Effector CD4-positive, alpha-beta T cell (primary cell): ENCODE measurements at places on chromosomes 16 and 17.

DNA sequence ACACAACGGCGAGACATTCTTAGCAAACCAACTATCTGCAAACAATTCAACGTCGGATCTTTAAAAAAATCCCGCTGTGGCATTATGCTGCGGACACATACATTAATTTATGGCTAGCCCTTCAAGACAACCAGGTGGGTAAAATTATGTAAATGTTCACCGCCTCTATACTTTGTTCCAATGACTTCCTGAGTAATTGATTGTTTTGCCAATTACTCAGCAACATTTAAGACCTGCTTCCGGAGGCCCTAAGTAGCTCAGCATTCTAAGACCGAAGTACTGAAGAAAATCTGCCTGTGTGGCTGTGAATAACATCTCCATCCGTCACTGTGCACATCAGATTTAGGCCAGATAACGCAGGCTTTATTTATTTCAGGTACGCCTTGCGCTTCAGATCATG lies 23.3 kb downstream of the QPRT start:
- DNase-seq = peak; percentile 44

DNA sequence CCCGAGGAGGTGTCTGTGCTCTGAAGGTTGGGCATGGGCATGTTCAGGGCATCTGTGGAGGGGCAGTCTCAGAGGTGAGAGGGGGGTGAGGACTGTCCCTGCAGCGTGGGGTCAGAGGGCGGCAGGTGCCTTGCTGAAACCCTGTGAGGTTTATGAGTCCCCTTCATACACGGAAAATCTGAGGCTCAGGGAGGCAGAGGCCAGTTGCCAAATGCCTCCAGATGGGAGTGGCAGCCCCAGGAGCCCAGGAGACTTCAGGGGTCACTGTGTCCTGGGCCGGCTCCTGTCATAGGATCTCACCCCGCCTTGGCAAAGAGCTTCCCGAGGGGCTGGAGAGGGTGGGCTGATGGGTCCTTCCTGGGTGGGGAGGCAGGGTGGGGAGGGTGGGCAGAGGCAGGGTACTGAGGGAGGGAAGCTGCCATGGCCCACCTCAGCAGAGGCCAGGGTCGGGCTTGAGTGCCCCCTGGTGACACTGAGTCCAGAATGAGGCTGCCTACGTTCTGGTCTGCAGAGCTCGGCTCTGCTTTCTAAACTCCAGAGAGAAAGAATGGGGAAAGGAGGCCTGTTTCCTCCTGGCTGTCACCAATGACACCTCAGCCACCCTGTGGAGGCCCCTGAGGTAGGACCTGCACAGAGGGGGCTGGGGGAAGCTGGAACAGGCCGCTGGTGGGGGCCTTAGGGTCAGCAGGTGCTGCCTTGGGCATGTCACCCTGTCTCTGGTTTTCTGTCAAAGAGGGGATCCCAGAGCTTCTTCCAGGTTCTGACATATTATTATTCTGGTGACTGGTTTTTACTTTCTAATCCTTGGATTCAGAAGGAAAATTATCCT lies 1.1 kb downstream of the LGALS9 start:
- no peak for DNase-seq

DNA sequence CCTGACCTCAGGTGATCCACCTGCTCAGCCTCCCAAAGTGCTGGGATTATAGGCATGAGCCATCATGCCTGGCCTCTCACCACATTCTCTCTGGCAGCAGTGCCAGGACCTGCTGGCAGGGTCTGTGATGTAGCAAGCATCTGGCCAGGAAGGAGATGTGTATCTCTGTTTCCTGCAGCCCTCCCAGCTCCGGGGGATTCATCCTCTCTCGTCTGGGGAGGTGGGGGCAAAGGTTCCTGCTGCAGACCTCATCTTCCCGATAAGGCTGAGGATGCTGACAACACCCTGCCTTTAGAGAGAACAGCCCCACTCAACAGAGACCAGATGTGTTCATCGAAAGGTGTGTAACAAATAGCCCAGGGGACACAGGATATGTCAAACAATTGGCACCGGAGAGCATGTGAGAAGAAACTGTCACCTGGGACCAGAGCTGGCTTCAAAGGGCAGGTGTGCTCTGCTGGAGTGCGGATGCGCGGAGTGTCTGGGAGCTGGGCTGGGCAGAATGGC lies 54.8 kb upstream of the SEC14L1 start:
- no peak for DNase-seq

DNA sequence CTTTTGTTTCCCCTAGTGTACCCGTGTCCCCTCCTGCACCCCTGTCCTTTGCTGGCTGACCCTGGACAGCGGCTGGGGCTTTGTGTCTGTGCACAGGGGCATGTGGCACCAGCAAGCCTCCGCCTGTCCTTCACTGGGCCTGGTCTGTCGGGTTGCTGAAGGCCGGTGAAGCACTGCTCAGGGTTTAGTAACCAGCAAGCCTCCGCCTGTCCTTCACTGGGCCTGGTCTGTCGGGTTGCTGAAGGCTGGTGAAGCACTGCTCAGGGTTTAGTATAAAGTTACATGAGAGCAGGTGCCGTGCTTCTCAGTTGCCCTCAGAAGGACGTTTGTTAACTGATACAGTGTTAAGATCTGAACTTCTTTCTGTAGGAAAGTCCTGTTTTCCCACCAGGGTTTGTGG lies 33.8 kb downstream of the DEF8 start:
- no peak for DNase-seq

DNA sequence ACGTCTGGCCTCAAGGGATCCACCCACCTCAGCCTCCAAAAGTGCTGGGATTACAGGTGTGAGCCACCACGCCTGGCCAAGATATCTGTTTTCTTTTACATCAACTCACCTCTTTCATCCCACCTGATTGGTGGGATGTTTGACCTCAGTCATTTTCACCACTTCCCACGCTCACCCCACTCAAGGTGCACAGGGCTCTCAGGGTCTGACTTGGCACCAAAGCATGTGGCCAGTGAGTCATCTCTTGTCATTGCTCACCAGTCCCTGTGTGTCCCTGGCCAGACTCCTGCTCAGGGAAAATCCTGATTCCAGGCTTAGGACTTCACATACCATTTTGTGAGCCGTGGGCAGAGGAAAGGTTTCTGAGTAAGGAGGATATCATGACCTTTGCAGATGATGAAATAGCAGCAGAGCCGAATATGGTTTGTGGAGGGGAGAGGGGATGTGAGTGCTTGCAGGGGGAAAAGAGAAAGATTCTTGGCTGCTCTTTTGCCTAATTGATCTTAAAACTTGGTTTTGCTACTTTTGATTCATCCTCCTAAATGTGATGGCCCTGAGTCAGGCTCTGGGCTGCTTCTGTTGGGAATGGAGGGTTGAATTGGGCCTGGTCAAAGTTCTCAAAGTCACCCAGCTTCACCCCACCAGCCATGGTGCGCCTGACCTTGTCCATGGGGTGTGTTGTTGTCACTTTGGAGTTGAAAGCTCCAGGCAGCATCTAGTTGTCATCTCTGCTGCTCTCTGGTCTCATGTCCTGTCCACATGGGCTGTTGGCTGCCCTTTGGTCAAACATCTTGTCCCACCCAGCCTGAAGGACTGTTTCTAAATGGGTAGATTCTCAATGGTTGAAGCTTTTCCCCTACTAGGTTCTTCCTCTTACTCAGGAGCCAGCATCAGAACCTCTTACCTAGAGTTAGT lies 6.0 kb upstream of the KCNH6 start:
- no peak for DNase-seq

DNA sequence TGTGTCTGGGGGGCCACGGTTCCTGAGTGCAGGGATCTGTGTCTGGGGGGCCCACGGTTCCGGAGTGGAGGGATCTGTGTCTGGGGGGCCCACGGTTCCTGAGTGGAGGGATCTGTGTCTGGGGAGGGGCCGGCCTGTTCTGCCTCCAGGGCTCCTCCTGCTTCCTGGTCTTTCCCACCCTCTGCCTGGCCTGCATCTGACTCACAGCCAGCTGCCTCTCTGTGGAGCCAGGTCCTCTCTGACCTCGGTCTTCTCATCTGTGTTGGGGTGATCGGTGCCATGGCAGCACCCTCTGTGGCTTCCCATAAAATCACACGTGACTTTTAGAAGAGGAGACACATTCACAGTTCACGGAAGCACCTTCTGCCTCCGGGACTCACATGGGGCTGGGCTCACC lies 50.3 kb downstream of the ZFPM1 start:
- no peak for DNase-seq

- no peak for DNase-seq
These were observed 1.5 kb downstream of the BANP start for GRCh38 chr16:87952751-87953150.

DNA sequence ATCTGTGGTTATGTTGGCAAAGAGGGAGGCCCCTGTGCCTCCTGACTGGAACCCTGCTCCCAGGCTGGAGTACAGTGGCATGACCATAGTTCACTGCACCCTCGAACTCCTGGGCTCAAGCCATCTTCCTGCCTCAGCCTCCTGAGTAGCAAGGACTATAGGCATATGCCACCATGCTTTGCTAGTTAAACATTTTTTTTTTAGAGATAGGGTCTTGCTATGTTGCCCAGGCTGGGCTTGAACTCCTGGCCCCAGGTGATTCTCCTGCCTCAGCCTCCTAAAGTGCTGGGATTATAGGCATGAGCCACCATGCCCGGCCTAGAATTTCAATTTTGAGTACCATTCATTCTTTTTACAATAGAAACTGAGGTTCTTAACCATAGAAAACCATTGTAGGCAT lies 21.2 kb upstream of the ITGB3 start:
- DNase-seq = no peak

GRCh38 chr16:18800293-18800692 lies 1.1 kb downstream of the ARL6IP1 start:
- no peak for DNase-seq

DNA sequence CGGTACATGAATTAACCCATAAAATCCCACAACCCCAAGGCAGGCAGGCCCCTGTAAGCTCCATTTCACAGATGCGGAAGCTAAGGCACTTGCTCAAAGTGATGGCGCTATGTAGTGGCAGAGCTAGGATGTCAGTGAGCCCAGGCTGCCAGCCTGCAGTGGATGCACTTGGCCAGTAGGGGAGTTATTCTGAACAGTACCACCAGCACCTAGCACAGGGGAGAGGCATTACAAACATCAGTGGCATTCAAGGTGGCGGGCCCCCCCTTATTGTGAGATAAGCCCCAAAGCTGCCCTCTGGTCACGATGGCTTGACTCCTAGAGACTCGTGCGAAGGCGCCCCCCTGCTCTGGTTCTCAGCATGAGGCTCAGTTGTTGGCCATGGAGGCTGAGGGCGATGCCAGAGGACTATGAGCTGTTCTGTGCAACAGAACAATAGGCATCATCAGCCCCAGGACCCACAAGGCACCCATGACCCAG lies 33.8 kb downstream of the GTF3C1 start:
- DNase-seq = no peak

GRCh38 chr17:1060991-1061390 lies 64.1 kb downstream of the TIMM22 start:
- no peak for DNase-seq

DNA sequence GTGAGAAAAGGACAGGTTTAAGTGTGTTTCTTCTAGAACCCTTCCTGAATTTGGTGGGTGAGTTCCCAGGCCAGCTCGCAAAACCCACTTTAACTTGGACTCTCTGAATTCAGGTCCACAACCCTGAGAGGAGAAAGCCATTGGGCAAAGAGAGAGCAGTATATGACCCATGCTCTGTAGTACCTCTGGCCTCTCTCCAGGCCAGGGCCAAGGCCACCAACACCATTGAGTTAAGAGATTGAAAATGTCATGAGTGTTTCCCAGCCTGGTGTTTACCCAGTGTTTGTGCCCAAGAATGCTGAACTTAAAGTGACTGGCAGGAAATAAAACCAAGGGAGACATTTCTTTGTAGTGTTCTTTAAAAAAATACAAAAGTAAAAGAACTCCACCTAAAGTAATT lies 410.4 kb upstream of the CDH5 start:
- DNase-seq = no peak

GRCh38 chr17:44400226-44400847 lies 10.9 kb upstream of the ITGA2B start:
- no peak for DNase-seq

DNA sequence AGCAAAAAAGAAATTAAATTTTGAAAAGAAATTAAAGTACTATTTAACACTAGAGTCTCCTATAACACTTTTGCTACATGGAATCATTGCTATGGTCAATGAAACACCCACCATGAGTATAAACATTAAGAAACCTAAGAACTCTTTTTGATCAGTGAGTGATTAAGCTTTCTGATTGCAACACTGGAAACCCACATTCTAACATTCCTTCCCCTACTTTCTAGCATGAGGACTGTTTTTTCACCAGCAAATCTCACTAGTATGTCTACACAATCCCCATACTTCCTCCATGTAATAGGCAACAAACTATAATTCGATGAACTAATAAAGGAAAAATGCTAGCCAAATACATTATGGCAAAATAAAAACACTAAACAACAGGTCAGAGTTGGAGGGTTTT lies 54.7 kb downstream of the SKAP1 start:
- DNase-seq = no peak

GRCh38 chr17:39753514-39754160 lies 15.9 kb downstream of the GRB7 start:
- DNase-seq = peak; percentile 60

- no peak for DNase-seq
These were observed 54.7 kb upstream of the CDH11 start for GRCh38 chr16:65176603-65177002.

GRCh38 chr16:4077174-4077649 lies 39.0 kb downstream of the ADCY9 start:
- DNase-seq = no peak

GRCh38 chr17:70040336-70040735 lies 34.7 kb upstream of the KCNJ16 start:
- no peak for DNase-seq

DNA sequence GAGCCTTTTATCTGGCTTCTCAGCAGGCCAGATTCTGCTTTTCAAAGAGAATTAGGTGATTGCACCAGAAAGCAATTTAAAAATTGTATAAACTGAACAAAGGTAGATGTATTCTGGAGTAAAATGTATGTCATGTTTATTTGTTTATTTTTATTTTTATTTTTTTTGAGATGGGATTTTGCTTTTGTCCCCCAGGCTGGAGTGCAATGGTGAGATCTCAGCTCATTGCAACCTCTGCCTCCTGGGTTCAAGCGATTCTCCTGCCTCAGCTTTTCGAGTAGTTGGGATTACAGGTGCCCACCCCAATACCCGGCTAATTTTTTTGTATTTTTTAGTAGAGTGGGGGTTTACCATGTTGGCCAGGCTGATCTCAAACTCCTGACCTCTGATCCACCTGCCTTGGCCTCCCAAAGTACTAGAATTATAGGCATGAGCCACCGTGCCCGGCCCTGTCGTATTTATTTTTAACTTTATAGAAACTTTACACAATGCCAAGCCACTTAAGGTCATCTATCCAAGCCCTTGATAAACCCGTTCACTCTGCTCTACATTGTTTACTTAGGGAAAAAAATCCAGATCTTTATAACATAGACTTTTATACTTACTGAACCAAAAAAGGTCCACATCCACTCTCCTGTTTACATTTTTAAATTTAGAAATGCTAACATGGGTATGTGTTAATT lies 22.7 kb upstream of the GOT2 start:
- no peak for DNase-seq
